Brain (organoid and tissue), 16 donors: ENCODE measurements at places on chromosomes 11 and 22.
A peak's percentile ranks its signal among the peaks of the same experiment; 100 is the strongest.

GRCh38 chr11:87266751-87267150, 229.0 kb downstream of the TMEM135 start:
- DNase-seq: no peak

GRCh38 chr22:39603345-39603744, 32.8 kb downstream of the CACNA1I start:
- no peak for DNase-seq

DNA sequence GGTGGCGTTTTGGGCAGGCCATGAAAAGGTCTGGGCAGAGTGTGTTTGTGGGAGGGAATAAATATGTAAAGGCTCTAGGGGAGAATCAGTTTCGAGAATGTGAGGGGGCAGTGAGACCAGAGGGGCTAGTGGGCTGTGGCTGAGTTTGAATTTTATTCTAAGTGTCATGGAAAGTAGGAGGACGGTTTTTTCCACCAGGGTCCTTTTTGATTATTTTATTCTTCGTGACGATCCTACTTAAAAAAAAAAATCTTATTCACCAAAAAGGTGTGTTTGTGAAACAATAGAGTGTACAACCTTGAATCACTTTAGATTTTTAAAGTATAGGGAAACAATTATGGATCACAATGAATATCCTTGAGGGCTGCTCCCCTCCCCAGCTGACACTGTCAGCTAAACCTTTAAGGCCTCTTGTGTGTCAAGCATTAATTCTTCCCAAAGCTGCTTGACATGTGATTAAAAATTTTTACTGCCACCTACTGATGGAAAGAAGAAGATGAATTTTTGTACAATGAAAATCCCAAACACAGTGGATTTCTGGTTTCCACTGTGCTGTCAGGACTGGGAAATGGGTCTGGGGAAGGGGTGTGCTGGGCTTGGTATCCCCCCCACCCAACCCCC, 107.5 kb upstream of the OR4B1 start:
- DNase-seq: peak; percentile 83

- peak; percentile 65 for DNase-seq
These were observed 6.1 kb downstream of the WNT7B start for GRCh38 chr22:45970705-45971407.

DNA sequence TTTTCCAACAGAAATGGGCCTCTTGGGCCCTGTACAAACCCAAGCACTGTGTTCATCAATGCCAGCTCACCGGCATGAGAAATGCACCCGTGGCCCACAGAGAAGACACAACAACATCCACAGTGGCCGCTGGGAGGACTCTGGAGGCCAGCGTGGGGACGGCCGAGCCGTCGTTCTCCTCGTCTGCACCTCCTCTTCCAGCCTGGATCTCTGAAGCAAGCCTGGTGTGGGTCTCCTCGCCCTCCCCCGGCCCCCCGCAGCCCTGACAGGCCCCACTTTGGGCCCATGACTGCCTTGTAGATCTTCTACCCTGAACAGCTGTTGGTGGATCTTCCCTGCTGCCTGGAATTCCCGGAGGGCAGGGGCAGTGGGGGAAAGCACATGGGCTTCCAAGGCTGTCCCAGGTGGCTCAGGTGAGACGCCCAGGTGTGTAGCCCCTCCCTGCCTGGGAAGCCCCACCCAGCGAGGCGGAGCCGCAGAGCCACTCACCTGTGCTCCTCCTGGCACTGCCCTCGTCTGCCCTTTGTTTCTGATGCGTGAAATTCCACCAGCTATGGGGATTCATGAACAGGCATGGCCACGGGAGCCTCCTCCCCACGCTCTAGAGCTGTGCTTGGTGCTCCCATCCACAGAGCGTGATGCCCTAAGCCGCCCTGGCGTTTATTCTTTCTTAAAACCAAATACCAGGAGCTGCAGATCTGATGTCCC, 225.9 kb downstream of the BRD1 start:
- no peak for DNase-seq

- no peak for DNase-seq
These were observed 52.9 kb downstream of the ST14 start for GRCh38 chr11:130212431-130212961.

GRCh38 chr22:19266547-19267086, 24.9 kb downstream of the CLTCL1 start:
- DNase-seq: no peak

- no peak for DNase-seq
These were observed 101.1 kb downstream of the GRIK4 start for GRCh38 chr11:120612513-120613263.

DNA sequence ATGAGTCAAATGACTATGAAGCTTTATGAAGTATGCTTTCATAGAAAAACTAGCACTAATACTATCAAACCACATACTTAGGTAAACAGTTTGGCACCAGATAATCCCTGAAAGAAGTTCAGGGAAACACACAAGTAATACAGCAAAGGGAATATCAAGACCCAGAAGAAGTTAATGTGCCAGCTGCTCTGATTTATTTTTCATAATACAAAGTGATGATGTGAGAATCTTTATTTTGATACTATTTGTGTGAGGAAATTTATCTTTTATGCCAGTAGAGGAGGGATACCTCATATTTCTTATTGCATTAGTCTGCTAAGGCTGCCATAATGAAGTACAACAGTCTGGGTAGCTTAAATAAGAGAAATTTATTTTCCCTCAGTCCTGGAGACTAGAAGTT, 67.7 kb upstream of the ANO3 start:
- no peak for DNase-seq

DNA sequence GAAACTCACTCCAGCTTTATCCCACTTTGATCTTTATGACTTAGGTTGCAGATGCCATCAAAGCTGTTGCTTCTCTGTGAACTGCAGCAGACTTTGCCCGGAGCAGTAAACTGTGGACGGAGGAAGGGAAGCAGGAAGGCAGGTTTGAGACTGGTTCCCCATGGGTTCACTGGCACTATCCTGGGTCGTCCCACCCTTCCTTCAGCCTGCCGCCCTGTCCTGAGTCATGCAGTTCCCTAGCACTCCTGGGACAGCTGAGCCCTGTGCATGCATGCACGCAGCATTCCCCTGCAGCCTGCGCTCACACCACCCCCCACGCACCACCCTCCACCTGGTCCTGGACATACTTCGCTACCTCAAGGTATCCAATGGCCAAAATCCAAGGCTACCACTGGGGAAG, 23.5 kb upstream of the P2RY2 start:
- no peak for DNase-seq

DNA sequence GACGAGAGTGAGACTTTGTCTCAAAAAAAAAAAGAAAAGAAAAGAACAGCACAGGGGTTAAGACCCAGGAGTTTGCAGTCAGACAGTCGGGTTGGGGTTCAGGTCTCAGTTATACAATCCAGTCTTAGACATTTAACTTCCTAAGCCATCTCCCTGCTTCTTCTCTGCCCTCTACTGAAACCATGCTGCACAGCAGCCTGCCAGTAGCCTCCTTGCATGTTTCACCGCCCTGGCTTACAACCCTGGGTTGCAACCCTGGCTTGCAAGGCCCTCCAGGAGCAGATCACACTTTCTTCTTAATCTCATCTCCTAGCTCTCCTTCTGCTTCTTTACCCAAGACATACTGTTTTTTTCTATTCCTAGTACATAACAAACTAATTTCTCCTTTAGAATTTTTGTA, 5.9 kb upstream of the B3GAT3 start:
- no peak for DNase-seq

DNA sequence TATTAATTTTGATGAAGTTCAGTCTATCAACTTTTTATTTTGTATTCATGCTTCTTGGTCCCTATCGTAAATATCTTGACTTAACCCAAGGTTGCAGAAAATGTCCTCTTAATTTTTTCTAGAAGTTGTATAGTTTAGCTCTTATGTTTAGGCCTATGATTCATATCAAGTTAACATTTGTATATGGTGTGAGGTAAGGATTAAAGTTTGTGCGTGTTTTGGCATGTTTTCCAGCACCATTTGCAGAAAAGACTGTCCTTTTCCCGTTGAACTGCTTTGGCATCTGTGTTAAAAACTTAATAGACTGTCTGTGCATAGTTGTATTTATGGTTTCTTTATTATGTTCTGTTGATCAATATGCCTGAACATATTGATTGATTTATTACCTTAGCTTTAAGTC, 42.3 kb downstream of the ARHGEF12 start:
- DNase-seq: no peak

GRCh38 chr11:6927030-6927617, 898 bp downstream of the ZNF215 start:
- no peak for DNase-seq

DNA sequence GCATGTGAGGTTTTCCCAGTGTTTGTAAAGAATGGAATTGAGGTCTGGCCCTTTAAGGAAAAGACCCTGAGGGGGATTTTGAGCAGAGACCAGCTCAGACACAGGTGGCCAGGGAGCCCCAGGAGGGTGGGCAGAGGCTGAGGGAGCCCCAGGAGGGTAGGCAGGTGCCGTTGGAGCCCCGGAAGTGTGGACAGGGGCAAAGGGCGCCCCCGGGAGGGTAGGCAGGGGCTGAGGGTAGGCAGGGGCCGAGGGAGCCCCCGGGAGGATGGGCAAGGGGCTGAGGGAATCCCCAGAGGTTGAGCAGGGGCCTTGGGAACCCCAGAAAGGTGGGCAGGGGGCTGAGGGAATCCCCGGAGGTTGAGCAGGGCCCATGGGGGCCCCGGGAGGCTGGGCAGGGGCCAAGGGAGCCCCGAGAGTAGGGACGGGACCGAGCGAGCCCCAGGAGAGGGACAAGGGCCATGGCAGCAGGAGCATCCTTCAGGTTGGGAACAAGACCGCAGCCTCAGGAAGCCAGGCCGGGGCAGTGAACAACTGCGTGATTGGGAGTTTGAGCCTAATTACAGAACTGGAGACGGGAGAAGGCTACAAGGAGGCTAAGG, 292.0 kb downstream of the BRD1 start:
- DNase-seq: no peak

- no peak for DNase-seq
These were observed 36.7 kb downstream of the LARGE1 start for GRCh38 chr22:33883561-33883960.
